ENCODE measurements at places on chromosomes 5 and 9.
A peak's percentile ranks its signal among the peaks of the same experiment; 100 is the strongest.

DNA sequence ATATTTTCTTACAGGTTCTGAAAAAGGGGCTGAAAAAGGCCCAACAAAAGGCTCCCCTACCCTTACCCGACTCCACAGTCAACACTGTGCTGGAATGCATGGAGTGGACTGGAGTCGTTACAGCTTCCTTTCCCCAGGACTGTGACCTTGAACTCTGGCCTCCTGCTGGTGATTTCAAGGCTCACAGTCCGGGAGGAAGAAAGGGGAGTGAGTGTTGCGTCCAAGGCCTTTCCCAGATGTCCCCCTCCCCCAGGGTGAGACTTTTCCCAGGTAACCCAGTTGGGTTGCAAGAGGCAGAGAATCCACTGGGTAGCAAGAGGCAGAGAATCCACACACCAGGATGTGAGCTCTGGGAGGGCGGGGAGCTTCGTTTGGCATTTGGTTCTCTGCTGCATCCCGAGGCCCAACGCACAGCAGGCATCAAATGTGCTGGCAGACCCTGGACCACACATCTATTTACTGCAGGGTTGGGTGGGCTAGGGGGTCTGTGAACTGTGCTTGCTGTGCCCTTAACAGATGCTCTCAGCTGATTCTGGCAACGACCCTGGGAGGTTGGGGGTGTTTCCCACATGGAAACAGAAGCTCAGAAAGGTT is 37.5 kb downstream of the FABP6 start:
- no peak for DNase-seq

DNA sequence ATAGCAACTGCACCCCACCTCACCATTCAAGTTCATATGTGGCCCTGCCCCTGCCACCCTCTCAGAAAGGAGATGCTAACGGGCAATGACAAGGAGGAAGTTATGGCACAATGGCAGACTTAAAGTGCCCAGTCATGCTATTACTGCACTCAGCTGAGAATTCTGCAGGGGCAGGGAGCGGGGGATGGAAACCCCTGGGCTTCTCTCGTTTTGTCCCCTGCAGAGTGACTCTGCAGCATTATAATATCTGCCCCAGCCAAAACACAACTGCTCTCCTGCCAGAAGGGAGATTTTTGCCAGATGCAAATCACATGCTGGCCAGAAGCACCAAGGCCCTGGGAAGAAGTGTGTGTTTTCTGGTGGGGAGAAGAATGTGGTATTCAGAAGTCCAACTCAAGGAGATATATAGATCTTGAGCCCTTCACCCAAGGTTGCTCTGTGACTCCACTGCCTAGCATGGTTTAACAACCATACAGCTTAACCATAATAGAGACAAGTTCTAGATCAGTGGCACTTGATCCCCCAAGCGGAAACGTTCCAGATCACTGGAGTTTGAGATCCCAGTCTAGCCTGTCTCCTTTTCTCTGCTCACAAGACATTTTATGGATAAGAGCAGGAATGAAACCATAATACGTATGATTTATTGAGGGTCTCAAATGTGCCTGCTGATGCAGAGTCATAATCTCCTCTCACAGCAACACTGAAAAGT is 207.0 kb upstream of the MAP3K1 start:
- peak; percentile 53 for DNase-seq

DNA sequence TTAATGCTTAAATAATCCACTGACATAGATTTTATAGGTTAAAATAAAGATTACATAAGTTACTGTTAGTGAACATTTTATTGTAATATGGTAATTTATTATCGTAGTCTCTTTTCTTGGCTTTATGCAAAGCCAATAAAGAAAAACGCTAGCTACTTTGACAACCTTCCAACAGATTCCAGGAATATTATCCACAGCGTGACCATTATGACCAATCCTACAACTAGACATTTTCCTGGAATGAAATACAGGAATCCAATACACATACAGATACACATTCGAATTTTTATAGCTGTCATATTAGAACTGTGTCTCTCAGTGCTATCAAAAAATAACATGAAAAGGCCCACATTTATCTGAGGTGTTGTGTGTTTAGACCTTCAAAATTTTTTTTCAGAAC is 13.1 kb downstream of the RPS23 start:
- DNase-seq, result no peak

GRCh38 chr9:135108831-135109510 is 21.5 kb downstream of the OLFM1 start:
- no peak for DNase-seq

DNA sequence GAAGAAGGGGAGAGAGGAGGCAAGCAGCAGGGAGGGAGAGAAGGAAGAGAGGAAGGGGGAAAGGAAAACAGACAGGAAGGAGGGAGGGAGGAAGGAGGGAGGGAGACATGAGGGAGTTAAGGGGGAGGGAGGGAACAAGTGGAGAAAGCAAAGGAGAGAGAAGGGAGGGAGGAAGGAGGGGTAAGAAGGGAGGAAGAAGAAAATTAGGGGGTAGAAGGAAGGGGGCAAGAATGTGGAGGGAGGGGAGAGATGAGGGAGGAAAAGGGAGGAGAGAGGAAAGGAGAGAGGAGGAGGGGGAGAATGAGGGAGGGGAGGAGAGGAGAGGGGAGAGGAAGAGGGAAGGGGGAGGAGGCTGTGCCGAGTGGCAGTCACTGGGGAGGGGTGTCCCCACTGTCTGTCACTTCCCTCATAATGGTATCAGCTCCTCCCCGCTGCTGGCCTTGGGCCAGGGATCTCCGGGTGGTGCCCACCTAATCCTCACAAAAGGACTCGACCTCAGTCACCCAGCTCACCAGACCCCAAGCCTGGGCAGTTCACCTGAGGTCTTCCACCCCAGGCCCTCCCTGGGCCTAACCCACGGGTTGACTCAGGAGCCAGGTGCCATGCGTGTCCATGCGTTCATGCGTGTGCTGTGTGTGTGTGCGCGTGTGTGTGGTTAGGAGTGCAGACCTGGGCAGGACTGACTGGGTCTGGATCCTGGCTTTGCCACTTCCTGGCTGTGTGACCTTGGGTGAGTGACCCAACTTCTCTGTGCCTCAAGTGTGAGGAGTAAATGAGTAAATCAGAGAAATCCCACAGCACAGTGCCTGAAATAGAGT is 18.1 kb downstream of the C9orf50 start:
- no peak for DNase-seq

DNA sequence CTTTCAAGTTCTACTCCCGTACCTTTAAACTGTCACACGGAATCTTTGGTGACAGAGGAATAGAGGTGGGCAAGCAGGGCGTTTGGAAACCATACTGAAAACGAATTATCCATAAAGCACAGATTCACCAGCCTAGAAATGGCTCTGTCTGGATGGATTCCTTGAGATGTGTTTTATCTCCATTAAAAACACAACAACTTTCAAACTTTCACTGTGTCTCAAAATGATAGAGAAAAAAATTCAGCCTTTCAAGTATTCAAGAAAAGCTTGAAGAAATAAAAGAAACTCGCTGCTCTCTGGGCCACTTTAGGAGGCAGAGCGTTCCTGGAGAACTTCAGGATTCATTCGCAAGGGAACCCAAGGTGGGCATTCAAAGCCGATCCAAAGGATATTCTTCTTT is 589 bp upstream of the THBS4 start:
- no peak for DNase-seq

DNA sequence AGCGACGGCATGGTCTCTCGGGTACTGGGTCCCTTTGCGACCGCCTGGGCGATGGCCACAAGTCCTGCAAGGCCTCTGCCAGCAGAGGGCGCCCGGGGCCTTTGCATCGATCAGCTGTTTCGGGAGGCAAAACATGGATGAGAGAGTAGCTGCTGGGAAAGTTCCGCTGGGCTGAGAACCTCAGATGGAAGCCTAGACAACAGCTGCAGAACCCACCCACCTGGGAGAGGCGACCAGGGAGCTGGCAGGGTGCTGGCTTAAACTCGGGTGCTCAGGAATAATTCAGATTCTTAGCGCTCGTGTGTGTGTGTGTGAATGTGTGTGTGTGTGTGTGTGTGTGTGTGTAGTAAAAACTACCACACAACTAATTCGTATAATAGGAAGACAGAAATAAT is 50.0 kb downstream of the TRIM32 start:
- peak; percentile 78 for DNase-seq

- DNase-seq, result no peak
These were observed 26.5 kb upstream of the MROH2B start for GRCh38 chr5:41097642-41098041.

DNA sequence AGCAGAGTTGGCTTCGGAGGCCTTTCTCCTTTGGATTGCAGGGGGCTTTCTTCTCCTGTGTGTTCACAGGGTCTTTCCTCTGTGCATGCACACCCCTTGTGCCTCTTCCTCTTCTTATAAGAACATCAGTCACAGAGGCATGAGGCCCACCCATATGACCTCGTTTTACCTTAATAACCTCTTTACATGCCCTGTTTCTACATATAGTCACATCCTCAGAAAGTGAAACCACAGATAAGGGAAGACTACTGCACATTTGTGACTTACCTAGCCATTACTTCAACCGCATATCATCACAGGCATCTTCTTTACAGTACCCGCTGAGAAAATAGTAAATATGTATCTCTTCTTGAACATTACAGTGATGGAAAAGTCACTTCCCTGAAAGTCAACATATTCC is 204.9 kb upstream of the TARS1 start:
- no peak for DNase-seq

GRCh38 chr9:134442486-134443173 is 116.4 kb downstream of the RXRA start:
- DNase-seq, result peak; percentile 31

DNA sequence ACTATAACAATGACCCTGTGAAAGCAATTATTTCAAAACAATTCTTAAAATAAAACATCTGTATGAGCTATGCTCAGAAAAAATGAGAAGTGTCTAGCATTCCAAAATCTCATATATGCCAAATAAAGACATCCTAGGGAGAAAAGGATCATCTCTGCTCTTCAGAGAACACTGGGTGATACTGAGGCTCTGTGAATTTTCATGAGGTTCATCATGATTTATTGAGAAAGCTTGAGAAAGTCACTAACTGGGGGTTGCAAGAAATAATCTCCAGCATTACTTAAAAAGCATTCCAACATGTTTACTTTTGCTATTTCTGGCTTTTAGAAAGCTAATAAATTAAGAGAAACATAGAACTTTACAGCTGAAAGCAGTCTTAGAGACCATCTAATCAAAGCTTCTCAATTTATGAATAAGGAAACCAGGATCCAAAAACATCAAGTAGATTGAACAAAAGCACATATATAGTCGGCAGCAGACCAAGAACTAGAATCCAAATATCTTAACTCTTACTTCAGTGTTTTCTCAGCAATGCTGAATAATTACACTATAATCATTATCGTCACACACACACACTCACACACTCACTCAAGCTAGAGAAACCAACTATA is 372.8 kb downstream of the NR2F1-AS1 start:
- DNase-seq, result no peak

DNA sequence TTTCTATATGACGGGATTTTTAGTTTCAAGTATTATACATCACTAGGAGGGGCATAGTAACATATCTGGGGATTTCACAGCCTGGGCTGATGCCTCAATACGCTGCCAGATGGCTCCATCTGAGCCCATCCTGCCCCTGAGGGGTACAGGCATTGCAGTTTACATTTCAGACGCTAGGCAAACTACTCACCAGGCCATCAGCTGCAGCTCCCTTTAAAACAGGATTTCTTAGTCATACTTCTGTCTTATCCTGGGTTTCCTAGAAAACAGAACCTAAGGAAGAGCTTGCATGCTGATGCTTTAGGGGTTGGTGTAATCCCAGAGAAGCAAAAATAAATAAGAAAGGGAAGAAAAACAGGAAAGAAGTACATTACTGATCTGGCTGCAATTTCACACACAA is 372.8 kb upstream of the PIK3R1 start:
- DNase-seq, result no peak

Data from suppressor macrophage (primary cell).